ENCODE measurements at places on chromosomes 1 and 21.

- no peak for DNase-seq
These were observed 413.9 kb downstream of the RPS6KC1 start for GRCh38 chr1:213464786-213465460.

- no peak for DNase-seq
These were observed 974 bp upstream of the FNBP1L start for GRCh38 chr1:93446837-93447451.

DNA sequence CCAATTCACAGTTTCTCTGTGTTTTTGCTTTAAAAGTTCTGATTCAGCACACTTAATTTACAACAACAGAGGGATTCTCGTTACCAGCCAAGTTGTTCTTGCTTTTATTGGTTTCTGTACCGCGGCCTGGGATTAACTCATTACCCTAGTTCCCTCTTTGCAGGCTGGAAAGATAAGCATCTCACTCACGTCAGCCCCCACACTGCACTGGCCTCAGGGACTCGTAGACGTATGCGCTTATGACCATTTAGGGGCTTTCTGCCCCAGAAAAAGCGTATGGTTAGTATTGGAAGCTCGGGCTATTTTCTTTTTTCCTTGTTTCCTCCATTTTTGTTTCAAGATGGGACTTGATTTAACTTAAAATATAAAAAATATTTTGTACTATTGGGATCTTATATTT lies 76.0 kb downstream of the POFUT2 start:
- no peak for DNase-seq

DNA sequence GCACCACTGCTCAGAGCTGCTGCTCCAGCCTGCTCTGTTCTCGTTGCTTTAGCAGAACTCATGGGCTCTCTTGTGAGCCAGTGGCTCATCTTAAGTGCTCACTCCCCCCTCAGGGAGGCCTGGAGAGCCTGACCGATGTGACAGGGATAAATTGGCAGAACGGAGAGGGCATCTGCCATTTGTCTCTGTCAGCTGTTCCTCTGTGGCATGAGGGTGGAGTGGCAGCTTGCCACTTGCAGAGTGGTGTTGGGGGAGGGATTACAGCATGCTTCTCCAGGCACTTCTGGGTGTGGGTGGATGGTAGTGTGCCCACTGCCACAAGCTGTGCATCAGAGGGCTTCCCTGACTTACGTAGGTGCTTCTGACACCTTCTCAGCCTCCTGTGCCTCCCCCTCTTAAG lies 229.5 kb downstream of the PAPPA2 start:
- no peak for DNase-seq

All from stimulated activated CD4-positive, alpha-beta T cell treated with anti-CD3 and anti-CD28 coated beads, TNF-alpha, amount 100 ng/mL, for 1 hour (primary cell).